ENCODE measurements at places on chromosomes 13 and 19.

DNA sequence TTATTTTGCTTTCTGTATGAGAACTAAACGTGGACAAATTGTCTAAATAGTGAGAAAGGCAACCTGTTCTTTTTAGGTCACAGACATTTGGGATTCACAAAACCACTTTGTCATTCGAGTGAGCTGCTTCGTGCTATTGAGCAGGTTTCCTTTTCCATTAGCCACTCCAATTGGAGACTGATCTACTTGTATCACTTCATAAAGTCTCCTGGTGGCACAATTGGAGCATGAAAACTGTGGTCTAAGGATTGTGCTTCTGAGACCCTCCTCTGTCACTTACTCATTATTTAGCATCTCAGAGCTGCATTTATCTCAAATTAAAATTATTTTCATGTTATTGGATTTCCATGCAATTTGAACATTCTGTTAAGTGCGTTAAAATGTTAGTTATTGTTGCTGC is 397.7 kb downstream of the TDRD3 start:
- no peak for DNase-seq

- no peak for DNase-seq
Observed at GRCh38 chr13:113635709-113636108, 22.3 kb downstream of the ATP4B start.

- DNase-seq, result no peak
Observed at GRCh38 chr13:46134961-46135522, 30.2 kb upstream of the CPB2 start.

GRCh38 chr19:6729573-6730152 is 7.7 kb downstream of the GPR108 start:
- no peak for DNase-seq

DNA sequence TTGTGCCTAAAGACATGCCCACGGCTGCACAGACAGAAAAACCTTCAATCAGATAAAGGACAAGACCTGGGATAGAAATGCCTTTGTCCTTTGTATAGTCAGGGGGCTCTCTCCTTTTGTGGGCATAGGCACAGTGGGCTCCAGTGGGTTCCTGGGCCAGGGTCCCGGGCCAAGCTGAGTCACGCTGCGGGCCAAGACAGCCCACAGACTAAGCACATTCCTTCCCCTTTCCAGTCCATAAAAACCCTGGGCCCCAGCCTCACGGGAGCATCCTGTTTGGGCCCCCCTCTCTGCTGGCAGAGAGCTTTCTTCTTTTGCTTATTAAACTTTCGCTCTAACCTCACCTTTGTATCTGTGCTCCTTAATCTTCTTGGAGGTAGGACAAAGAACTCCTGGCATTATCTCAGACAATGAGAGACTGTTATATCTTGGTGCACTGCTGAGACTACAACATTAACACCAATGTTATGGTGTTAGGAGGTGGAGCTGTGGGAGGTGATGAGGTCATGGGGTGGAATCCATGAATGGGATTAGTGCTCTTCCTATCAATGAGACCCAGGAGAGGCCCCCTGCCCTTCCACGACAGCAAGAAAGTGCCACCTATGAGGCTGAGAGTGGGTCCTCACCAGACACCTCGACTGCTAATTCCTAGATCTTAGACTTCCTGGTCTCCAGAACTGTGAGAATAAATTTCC is 20.8 kb upstream of the FBXL3 start:
- DNase-seq, result no peak

DNA sequence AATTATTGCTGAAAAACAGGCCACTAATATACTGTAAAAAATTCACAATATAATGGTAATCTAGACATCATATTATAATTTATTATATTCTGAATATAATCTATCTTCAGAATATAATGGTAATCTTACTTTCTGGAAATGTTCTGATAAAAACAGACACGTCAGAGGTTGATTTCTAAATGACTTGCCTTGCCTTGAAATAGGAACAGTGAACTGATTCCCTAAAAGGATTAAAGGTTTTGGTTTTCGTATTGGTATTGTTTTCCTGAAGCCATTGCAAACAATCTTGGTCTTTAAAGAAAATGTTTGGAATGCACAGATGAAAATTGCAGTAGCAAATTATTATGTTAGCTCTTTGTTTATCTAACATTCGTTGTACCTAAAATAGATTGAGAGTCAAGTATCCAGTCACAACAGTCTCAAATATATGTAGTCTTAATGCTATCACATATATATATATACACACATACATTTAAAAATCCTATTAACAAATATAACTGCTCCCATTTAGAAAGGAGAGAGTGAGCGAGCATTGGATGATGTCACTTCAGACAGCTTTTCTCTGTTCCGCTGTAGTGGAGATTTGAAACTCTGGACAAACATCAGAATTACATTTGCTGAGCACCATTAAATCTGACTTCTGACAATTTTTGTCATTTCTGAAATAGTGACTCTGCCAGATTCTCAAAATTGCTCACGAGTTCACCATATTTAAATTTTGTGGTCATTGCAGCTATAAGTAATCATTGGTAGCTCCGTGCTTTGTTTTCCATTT is 1.7 kb downstream of the ITM2B start:
- DNase-seq, result no peak
